A549 treated with CORT108297 at 1 μM for 4 hours (cell line): ENCODE measurements at places on chromosomes 12 and 14. TPM values are rescaled to one million over a fixed set of nuclear protein-coding genes. Genes with fewer than 3 reads are reported as not detected.

The TCL1A gene
- total RNA-seq, result not detected in 5 replicates

The PMEL gene
- 0.77 to 1.0 TPM (median 0.89 TPM) in 5 replicates for total RNA-seq

The KRT83 gene
- total RNA-seq, result 3.4 to 6.5 TPM (median 5.6 TPM) in 5 replicates

The CACNA1C gene
- 0.02 to 0.15 TPM (median 0.09 TPM) in 3 of 5 replicates, not detected in the others for total RNA-seq

The SMIM41 gene
- total RNA-seq, result not detected in 5 replicates

The TOMM20L gene
- total RNA-seq, result not detected in 5 replicates

The TXNDC16 gene
- total RNA-seq, result 0.80 to 1.2 TPM (median 1.2 TPM) in 5 replicates

The RASSF9 gene
- total RNA-seq, result 0.37 to 0.67 TPM (median 0.63 TPM) in 5 replicates

The MGP gene
- total RNA-seq, result not detected in 5 replicates

The RERG gene
- 0.10 to 0.26 TPM (median 0.22 TPM) in 5 replicates for total RNA-seq

The CCDC38 gene
- total RNA-seq, result 0.06 to 0.15 TPM (median 0.09 TPM) in 5 replicates

The CLSTN3 gene
- 10.1 to 17.5 TPM (median 14.3 TPM) in 5 replicates for total RNA-seq

The CLEC4A gene
- 0.15 to 0.31 TPM (median 0.21 TPM) in 3 of 5 replicates, not detected in the others for total RNA-seq

The DIO3 gene
- total RNA-seq, result 0.03 to 0.08 TPM (median 0.03 TPM) in 3 of 5 replicates, not detected in the others

The VRTN gene
- total RNA-seq, result not detected in 5 replicates

The GPR132 gene
- 0.37 to 0.81 TPM (median 0.68 TPM) in 5 replicates for total RNA-seq

The ASB2 gene
- total RNA-seq, result 1.3 to 3.5 TPM (median 1.8 TPM) in 5 replicates

The NTF3 gene
- total RNA-seq, result not detected in 5 replicates

The SERPINA10 gene
- 0.02 to 0.04 TPM in 2 of 5 replicates, not detected in the others for total RNA-seq

The NEUROD4 gene
- 0.02 TPM in 1 of 5 replicates, not detected in the others for total RNA-seq

The RNASE3 gene
- not detected in 5 replicates for total RNA-seq

The FAM222A gene
- 3.4 to 7.2 TPM (median 5.2 TPM) in 5 replicates for total RNA-seq

The LALBA gene
- total RNA-seq, result not detected in 5 replicates

The SLC6A12 gene
- 0.51 to 1.1 TPM (median 0.69 TPM) in 5 replicates for total RNA-seq

The COCH gene
- 21.4 to 26.9 TPM (median 24.2 TPM) in 5 replicates for total RNA-seq

The ULK1 gene
- 23.6 to 46.3 TPM (median 41.0 TPM) in 5 replicates for total RNA-seq

The FOXM1 gene
- 86.3 to 96.8 TPM (median 90.3 TPM) in 5 replicates for total RNA-seq

The ALDH1L2 gene
- 2.3 to 3.6 TPM (median 3.2 TPM) in 5 replicates for total RNA-seq

The SSTR1 gene
- 0.02 TPM in 1 of 5 replicates, not detected in the others for total RNA-seq

The KRT6C gene
- total RNA-seq, result not detected in 5 replicates

The DYNC1H1 gene
- 191 to 246 TPM (median 237 TPM) in 5 replicates for total RNA-seq

The SRRM4 gene
- not detected in 5 replicates for total RNA-seq

The FOXA1 gene
- 7.0 to 11.0 TPM (median 10.5 TPM) in 5 replicates for total RNA-seq

The USP44 gene
- total RNA-seq, result 0.05 to 0.23 TPM (median 0.13 TPM) in 5 replicates

The TAS2R31 gene
- total RNA-seq, result 0.13 to 0.28 TPM (median 0.17 TPM) in 3 of 5 replicates, not detected in the others

The CDK2 gene
- total RNA-seq, result 46.4 to 60.7 TPM (median 57.7 TPM) in 5 replicates

The CMKLR1 gene
- 0.03 TPM in 1 of 5 replicates, not detected in the others for total RNA-seq

The MARK3 gene
- 55.3 to 69.8 TPM (median 58.5 TPM) in 5 replicates for total RNA-seq

The TSPAN11 gene
- total RNA-seq, result 0.05 to 0.08 TPM (median 0.08 TPM) in 5 replicates

The GDF3 gene
- total RNA-seq, result not detected in 5 replicates
